GM13976 (cell line): ENCODE measurements at places on chromosomes 16 and 17.

DNA sequence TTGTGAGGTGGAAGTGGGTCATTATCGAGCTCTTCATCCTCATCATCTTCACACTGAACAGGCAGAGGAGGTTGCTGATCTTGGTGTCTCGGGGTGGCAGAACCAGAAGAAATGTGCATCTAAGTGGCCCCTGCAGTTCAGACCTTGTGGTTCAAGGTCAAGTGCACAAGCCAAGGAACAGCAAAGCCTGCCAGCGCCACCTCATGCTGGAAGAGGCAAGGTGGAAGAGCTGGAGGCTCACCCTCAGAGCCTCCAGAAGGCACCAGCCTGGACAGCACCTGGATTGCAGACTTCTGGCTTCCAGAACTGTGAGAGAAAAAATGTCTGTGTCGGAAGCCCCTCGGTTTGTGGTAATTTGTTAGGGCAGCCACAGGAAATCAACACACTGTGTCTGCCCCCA lies 32.7 kb downstream of the IFT140 start:
- DNase-seq, result no peak

- DNase-seq, result no peak
Observed at GRCh38 chr16:76114681-76115080, 162.5 kb upstream of the CNTNAP4 start.

- peak; percentile 29 for DNase-seq
Observed at GRCh38 chr16:15434425-15435215, at the start of gene BMERB1. Gene BMERB1 (plus strand): TSS chr16:15434588. CDS start chr16:15434654, 66 bp downstream.

DNA sequence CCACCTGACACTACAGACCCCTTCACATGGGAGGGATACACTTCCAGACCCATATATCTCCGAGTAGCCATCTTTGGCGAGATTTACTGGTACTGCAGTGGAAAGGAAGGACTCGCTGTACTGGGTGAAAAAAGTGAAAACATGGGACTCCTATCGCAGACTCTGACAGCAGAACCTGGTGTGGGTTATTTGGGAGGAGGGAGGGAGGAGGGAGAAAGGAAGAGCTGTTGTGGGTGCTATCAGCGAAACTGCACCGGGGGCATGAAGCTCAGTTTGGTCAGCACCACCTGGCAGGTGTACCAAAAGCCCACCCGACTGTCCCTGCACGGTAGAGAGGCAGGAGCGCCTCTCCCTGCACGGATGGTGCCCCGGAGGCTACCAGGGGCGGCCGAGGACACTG lies 5.0 kb downstream of the HBQ1 start:
- no peak for DNase-seq

DNA sequence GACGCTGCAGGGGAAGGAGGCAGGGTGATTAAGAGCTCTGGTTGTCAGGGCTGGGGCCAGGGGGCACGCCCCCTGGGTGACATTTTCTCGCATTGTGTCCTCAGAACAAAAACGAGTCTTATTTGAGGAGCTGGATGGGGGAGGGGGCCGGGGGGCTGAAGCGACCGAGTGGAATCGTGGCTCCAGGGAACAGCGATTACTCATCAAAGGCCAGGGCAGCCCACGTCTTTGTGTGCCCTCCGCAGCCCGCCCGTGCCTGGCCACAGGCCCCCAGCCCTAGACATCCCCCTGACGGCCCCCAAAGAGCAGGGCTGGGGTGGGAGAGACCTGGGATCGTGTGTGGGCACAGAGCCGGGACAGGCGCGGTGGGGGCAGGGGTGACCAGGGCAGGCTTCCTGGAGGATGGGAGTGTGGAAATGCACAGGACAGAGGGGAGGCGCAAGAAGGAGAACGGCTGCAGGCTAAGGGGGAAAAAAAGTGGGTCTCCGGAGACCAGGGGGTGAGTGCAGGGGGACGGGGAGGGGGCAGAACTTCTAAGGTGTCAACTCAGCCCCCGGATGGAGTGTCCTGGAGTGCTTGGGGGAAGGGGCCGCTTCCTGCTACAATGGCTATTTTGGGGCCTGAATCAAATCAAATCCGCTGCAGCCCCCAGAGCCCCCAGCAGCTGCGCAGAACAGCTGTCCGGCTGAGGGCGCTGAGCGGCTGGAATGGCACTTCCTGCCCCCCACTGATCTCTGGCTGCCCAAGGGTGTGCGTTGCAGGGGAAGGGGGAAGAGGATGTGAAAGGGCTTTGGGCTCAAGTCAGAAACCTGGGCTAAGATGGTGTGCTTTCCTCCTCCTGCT lies 24.0 kb upstream of the PHB1 start:
- DNase-seq, result no peak

DNA sequence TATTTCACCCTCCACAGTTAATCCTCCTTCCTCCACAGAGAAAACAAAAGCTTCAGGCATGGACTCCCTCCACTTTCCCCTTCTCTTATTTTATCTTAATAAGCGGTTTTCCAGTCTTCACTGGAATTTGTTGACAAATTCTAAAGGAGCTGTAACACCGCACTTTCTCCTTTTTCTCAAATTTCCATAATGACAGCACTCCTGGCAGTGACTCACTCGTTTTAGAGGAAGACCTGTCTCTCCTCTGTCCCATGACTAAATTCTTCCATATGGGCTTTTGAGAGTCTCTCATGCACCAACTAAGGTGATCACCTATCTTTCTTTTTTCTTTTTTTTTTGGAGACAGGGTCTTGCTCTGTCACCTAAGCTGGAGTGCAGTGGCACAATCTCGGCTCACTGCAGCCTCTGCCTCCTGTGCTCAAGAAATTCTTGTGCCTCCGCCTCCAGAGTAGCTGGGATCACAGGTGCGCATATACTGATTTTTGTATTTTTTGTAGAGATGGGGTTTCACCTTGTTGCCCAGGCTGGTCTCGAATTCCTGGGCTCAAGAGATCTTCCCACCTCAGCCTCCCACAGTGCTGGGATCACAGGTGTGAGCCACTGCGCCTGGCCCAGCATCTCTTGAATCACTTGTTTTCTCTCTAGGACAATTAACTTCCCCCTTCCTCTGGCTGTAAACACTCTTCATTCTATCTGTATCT lies 7.7 kb downstream of the ITGAM start:
- no peak for DNase-seq

GRCh38 chr16:31868691-31869167 lies 4.9 kb upstream of the ZNF267 start:
- DNase-seq, result peak; percentile 61
